ENCODE measurements at places on chromosomes 7 and 10.
A peak's percentile ranks its signal among the peaks of the same experiment; 100 is the strongest.

- peaks cover 9% of the 10 kb centered on the region for H3K36me3 ChIP-seq
- no peaks in the 10 kb centered on the region for H3K27me3 ChIP-seq
Measured at GRCh38 chr7:1951159-1951536, 281.1 kb downstream of the ELFN1 start.

- H3K27ac ChIP-seq: no peak overlapping the region
- H3K4me1 ChIP-seq: no peaks in the 10 kb centered on the region
- H3K36me3 ChIP-seq: peaks cover 6% of the 10 kb centered on the region
- no peak overlapping the region for H3K4me3 ChIP-seq
- no peak for DNase-seq
- H3K27me3 ChIP-seq: no peaks in the 10 kb centered on the region
Measured at GRCh38 chr10:129764011-129764900, 199.8 kb downstream of the EBF3 start.

DNA sequence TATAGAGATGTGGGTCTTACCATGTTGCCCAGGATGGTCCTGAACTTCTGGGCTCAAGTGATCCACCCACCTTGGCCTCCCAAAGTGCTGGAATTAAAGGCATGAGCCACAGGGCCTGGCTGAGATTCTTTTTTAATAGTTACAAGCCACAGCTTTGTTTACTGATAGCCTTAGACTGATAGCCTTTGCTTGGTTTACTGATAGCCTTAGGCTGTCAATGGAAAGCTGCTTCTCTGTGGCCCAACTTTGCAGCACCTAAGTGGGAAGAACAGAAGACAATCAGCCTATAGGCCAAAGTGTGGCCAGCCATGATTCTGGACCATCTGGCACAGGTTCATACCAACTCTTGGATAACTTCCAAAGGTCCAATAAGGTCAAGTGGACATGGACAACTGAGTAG, 24.1 kb upstream of the CDCA7L start:
- no peaks in the 10 kb centered on the region for H3K27me3 ChIP-seq
- H3K27ac ChIP-seq: no peak overlapping the region
- H3K4me3 ChIP-seq: no peak overlapping the region

DNA sequence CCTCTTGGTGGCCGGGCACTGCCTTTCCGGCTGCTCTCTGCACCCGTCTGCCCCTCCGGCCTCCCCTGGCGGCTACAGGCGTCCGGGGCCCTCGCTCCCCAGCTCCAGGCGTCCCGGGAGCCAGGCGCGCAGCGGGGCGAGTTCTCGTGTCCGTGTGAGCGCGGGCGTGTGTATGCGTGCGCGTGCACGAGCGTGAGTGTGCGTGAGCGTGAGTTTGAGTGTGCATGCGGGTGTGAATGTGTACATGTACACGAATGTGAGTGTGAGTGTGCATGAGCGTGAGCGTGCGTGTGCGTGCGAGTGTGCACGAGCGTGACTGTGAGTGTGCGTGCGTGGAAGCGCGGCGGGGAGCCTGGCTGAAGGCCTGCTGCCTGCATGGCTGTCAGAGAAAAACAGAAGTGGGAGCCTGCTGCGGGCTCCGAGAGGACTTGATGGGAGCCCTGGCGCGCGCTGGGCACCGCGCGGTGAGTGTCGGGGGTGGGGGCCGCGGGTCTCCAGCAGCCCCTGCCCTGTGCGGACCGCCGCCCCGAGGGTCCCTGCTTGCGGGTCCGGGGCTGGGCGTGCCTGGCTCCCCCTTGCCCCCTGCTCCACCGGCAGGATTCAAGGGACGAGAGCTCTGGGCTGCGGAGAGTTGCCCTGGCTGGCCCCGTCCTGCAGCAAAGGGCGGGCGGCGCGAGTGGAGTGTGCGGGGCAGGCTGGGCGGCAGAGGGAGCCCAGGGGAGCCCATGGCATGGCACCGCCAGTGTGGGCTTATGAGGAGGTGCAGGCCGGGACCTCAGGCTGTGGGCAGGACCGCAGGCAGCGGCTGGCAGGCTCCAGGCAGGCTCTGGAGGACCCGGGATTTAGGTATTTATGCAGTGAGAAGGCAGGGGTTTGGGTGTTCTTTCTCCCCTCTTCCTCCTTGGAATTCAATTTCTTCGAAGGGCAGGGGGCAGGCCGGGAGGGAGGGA, 75.8 kb upstream of the EN2 start:
- H3K27me3 ChIP-seq: peaks cover 23% of the 10 kb centered on the region
- no peaks in the 10 kb centered on the region for H3K4me1 ChIP-seq
- no peak overlapping the region for H3K4me3 ChIP-seq

DNA sequence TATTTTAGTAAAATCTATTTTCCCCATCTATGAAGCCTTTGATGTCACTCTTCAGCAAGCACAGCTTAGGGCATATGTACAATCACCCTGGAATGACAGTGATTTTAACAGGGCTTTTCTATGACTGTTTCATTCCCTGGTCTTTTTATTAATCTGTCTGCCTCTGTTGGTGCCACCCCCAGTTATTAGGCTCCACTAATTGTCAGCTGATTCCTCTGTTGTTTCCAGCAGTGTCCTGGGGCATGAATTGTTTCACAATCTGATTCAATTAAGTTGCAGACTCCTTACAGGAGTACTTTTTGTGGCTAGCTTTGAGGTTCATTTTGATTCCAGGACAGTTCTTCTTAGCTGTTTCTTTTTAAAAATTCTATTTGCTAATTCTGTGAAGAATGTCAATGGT, 38.6 kb downstream of the MYO3A start:
- DNase-seq: no peak
- no peak overlapping the region for H3K27ac ChIP-seq
- no peaks in the 10 kb centered on the region for H3K4me1 ChIP-seq
- H3K4me3 ChIP-seq: no peak overlapping the region
- H3K36me3 ChIP-seq: no peaks in the 10 kb centered on the region

DNA sequence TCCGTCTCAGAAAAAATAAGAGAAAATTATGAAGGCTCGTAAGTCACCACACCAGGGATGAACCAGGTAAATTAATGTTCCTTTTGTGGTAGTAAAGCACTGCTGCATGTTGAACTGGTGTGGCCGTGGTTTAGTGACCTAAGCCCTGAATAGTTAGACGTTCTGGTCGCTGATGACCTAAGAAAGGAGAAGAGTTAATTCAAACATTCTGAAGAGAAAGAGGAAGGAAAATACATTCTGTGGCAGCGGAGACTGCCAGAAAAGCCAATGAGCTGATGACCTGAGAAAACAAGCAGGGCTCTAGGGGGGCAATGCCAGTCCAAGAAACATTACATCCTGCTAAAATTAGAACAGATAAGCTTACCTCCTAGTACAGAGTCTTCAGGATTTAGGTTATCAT, 17.5 kb downstream of the DNAJC9 start:
- no peaks in the 10 kb centered on the region for H3K4me1 ChIP-seq
- DNase-seq: no peak
- no peaks in the 10 kb centered on the region for H3K27me3 ChIP-seq
- H3K4me3 ChIP-seq: no peak overlapping the region
- peaks cover 22% of the 10 kb centered on the region for H3K36me3 ChIP-seq

GRCh38 chr7:134044682-134045081, 82.5 kb upstream of the LRGUK start:
- no peak overlapping the region for H3K4me3 ChIP-seq
- no peaks in the 10 kb centered on the region for H3K36me3 ChIP-seq
- no peak overlapping the region for H3K27ac ChIP-seq
- H3K27me3 ChIP-seq: no peaks in the 10 kb centered on the region

DNA sequence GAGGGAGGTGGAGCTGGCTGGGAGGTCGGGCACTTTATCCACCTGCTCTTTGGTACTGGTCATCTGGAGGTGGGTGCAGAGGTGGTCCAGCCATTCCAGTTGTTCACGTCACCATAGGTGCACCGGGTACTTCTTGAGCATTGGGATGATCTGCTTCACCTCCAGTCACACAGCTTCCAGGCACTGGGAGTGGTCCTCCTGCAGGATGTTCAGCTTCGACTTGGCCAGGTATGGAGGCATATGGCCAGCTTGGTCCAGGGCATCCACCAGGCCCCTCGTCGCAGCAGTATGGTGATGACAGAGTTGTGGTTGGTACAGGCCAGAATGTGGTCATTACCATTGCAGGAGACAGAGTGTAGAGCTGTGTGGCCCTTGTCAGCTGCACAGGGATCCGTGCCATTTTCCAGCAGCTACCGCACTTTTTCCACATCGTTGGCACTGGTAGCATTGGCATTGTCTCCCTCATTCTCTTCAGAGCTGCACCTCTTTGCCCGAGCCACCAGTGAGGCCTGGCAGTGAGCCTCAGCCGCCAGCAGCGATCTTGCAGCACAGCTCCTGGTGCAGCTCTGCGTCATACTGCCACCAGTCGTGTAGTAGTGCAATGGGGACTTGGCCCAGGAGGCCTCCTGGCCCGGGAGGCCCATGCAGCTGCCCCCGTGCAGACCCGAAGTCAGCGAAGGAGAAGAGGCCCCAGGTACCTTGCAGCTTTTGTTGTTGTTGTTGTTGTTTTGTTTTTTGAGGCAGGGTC, 150.9 kb downstream of the ZNF22 start:
- DNase-seq: no peak
- H3K27me3 ChIP-seq: no peaks in the 10 kb centered on the region
- no peaks in the 10 kb centered on the region for H3K36me3 ChIP-seq
- H3K27ac ChIP-seq: no peak overlapping the region

DNA sequence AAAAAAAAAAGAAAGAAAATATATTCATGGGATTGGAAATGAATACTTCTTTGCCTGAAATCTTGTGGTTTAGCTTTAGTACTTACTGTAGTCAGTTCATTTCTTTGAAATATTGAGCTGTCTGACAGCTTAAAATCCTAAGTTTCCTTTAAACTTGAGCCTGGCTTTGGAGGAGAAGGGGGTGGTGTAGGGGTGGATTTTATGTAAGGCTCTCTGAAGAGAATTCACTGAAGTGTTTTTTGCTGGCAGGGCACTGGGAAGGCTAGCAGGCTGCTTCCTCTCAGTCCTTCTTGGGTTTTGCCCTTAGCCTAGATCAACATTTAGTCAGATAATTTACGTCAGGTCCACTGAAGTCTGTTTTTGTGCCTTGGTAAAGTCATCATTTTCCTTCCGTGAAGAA, 516.5 kb downstream of the AUTS2 start:
- no peaks in the 10 kb centered on the region for H3K36me3 ChIP-seq
- no peak overlapping the region for H3K27ac ChIP-seq
- H3K4me1 ChIP-seq: no peaks in the 10 kb centered on the region
- H3K27me3 ChIP-seq: no peaks in the 10 kb centered on the region

GRCh38 chr7:150453892-150454291, 3.5 kb downstream of the GIMAP8 start:
- H3K4me1 ChIP-seq: peaks cover 23% of the 10 kb centered on the region
- peaks cover 24% of the 10 kb centered on the region for H3K36me3 ChIP-seq
- H3K27me3 ChIP-seq: no peaks in the 10 kb centered on the region
- peak overlapping the region; percentile 74 for H3K27ac ChIP-seq

Data from T-cell (primary cell).